ENCODE measurements at places on chromosomes 2 and 18.

- DNase-seq: no peak
Measured at GRCh38 chr2:135252805-135253458, 200.8 kb downstream of the RAB3GAP1 start.

- no peak for DNase-seq
Measured at GRCh38 chr18:22828171-22828570, 105.0 kb upstream of the RBBP8 start.

DNA sequence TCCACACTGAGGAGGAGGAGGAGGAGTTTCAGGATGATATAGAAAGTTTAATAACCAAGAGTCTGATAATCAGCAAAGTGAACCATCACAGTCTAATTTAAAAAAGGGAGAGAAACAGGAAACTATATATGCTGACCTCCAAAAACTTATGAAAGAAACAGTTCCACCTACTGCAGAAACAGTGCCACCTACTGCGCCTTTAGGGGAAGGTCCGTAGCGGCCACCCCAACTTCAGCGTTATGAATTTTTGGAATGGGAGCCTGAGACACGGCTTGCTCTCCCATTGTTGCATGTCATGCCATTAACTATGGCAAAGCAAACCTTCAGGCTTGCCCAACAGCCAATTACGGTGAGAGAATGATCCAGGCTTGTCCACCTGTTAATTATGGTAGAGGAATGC is 1719.2 kb upstream of the LRRTM1 start:
- DNase-seq: no peak

DNA sequence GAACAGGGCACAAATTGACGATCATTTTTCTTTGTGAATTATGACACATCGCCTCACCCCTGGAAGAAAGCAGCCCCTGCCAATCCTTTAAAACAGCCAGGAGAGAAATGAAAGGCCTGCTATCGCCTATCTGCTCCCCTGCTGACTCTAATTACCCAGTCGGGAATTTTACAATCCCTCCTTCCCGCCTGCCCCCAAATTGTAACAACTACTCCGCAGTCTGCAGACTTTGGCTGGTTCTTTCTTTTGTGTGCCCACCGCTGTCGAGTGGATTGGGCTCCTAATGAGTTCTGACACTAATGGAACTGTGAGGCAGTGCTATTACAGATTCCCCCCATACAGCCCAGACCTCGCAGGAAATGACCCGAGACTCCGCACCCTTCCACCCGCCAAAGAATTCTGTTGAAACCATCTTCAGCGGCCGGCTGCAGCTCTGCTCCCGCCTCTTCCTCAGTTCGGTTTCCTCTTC is 281.2 kb upstream of the PARD3B start:
- no peak for DNase-seq

- DNase-seq: no peak
Measured at GRCh38 chr2:176080540-176081375, 3.0 kb downstream of the EVX2 start.

Data from stimulated activated CD8-positive, alpha-beta memory T cell treated with anti-CD3 and anti-CD28 coated beads, Interleukin-4, amount 100 ng/mL, for 1 hour (primary cell).